ENCODE measurements at places on chromosomes 4 and X. TPM values are rescaled to one million over a fixed set of nuclear protein-coding genes. Genes with fewer than 3 reads are reported as not detected.
A peak's percentile ranks its signal among the peaks of the same experiment; 100 is the strongest.

GRCh38 chr4:115489279-115489678, 375.9 kb upstream of the NDST4 start:
- DNase-seq, result no peak

DNA sequence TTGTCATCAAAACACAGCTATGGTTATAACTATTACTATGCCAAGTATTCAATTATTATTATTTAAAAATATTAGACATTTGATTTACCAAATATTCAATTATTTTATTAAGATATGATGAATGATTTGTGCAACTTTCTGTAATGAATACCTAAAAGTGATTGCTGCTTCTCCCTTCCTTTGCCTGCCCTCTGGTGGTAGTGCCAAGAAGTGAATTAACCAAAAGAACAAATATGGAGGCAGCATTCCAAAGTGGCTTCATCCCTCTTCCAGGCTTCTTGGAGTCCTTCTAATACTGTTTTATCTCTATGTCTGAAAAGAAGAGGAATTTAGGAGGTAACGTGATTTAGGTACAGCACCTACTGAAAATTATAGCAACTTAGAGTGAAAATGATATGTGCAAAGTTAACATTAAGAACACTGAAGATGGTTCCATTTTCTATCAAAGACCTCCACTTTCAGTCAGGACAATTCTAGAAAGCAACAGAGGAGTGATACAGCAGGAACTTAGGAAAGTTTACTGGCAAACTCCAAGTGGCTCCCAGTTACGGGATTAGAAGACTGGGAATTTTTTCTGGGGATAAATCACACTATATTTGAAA, 43.0 kb downstream of the ENPEP start:
- no peak for DNase-seq

GRCh38 chr4:41174444-41174843, 39.9 kb downstream of the APBB2 start:
- DNase-seq, result no peak

Gene PHEX
- total RNA-seq, result 0.93 TPM

GRCh38 chr4:39976945-39977488, 694 bp downstream of the PDS5A start:
- DNase-seq, result peak; percentile 42

Data from activated naive CD4-positive, alpha-beta T cell treated with anti-CD3 and anti-CD28 coated beads, Interleukin-2, amount 50 U/mL, for 72 hours (primary cell).